ENCODE measurements at places on chromosomes 1 and 21. TPM values are rescaled to one million over a fixed set of nuclear protein-coding genes. Genes with fewer than 3 reads are reported as not detected.

PUM1 gene
- 30.6 TPM for total RNA-seq

C1orf226 gene
- 0.84 TPM for total RNA-seq

ANKRD34A gene
- total RNA-seq: 0.23 TPM

SZRD1 gene
- total RNA-seq: 76.9 TPM

VSIG8 gene
- total RNA-seq: not detected

TNFRSF18 gene
- total RNA-seq: 0.09 TPM

GUK1 gene
- total RNA-seq: 156 TPM

CD101 gene
- total RNA-seq: 0.22 TPM

LDLRAD2 gene
- 0.14 TPM for total RNA-seq

NHLH1 gene
- 0.40 TPM for total RNA-seq

All from A549 treated with AZD2906 at 1 μM for 4 hours (cell line).